Activated T-cell treated with anti-CD3 and anti-CD28 coated beads for 48 hours (primary cell): ENCODE measurements at places on chromosomes 3 and 15.

- DNase-seq: no peak
Measured at GRCh38 chr3:134597390-134597970, 53.3 kb downstream of the KY start.

DNA sequence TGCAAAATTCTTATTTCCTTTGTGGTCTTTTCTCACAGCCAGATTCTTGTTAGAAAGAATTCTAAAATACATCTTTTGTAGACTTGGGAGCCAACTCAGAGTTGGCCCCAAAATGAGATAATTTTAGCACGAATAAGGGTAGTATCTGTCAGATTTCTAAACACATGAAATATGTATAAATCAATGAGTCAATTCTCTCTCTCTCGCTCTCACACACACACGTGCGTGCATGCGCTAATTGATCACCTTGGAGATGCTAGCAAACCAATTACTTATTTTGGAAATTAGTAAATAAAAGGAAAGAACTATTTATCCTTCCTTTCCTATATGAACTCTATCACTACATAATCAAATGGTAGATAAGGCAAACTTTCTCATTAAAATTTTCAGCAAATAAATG lies 32.9 kb upstream of the PIK3R4 start:
- DNase-seq: no peak

- no peak for DNase-seq
Measured at GRCh38 chr15:90623854-90624253, 93.3 kb upstream of the BLM start.

DNA sequence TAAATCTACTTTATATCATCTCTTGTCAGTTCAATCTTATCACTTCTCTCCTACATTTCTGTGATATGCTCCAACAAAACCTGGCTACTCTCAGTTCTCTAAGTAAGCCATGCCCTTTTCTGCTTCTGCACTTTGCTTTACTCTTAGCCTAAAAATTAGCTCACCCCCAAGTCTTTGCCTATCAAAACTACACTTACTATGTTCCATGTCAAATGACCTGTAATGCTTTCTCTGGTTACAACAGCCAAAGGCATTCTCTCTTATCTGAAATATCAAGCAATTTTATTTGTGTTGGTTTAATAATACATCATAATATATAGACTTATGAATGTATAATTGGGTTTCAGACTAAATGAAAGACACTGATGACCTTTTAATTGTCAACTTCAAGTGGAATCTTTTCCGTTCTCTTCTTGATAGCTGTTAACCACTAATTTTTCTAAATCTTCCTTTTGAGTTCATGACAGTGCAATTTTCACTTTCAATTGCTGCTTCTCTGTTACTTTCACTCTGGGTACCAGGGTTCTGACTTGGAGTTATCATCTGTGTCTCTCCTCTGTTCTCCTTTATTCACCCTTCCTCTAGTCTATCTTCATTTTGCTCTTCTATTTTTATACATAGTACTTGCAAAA lies 619.0 kb upstream of the GOLIM4 start:
- DNase-seq: no peak

DNA sequence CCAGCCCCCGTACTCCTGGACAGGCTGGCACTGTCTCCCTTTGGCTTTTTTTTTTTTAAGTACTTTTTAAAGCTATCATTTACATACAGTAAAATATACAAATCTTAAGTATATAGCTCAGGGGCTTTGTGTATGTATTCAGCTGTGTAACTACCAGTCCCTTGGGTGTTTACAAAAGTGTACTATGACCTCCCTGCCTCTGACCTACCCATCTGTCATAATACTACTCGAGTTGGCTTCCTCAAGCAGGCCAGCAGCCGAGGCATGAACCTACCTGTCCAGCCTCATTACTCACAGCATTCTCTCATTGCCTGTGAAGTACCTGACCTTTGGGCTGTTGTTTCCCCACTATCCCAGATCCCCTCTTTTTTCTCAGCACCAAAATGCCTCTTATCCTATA lies 33.2 kb downstream of the ABHD2 start:
- no peak for DNase-seq

DNA sequence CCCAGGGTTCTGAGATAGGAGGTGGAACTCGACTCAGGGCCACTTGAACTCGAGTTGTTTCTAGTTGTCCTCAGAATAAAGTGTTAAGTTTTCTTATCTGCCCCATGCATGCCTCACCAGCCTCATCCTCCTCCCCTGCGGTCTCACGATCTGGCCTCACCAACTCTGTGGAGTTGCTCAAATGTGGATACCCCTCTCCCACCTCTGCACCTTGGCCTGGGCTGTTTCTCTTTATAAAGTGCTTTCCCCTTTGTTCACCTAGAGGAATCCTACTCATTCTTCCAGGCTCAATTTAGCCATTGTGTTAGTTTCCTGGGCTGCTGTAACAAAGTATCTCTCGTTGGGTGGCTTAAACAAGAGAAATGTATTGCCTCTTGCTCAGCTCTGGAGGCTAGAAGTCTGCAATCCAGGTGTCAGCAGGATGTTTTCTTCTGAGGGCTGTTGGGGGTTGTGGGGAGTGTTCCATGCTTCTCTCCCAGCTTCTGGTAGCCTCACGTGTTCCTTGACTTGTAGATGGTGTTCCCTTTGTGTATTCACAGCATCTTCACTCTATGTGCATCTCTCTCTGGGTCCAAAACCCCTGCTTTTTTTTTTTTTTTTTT lies 100.7 kb downstream of the MEX3B start:
- DNase-seq: no peak

DNA sequence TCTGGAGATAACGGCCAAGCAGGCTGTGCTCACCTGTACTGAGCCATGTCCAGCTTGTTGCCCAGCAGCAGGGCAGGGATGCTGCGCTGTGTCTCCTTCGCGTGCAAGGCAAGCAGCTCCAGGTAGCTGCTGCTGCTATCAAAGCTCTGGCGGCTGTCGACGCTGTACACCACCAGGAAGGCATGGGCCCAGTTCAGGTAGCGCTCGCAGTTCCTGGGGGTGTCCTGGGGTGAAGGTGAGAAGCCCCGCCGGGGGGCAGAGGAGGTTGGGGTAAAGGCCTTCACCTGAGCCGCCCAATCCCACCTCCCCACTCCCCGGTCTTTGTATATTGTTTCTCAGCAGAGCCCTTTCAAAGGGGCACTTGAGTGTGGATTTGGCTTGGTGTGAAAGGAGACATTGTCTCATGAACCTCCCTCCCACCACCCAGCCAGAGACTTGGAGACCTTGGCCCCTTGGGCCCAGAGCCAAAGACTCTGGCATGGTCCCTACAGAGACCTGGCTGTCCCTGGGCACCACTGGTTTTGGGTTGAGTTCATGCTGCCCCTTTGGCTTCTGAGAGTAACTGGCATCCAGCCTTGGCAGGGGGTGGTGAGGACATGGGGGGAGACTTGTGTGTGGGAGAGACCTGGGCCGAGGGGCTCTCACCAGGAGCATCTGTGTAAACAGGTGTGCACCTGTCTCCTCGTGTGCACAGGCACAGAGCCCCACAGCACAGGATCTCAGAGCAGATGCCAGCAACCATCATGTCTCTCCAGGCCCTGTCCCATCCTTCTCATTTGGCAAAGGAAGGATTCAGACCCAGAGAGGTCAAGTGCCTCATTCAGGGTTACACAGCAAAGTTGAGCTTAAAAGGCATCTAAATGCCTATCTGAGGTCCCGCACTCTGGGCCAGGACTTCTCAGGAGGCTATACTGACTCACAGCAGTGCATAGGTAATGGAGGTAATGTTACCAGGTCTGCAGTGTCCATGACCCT lies 9.1 kb downstream of the RASL12 start:
- no peak for DNase-seq

GRCh38 chr3:37494216-37494615 lies 319.8 kb upstream of the LRRFIP2 start:
- DNase-seq: no peak
